ENCODE measurements at places on chromosomes 5 and 9.

DNA sequence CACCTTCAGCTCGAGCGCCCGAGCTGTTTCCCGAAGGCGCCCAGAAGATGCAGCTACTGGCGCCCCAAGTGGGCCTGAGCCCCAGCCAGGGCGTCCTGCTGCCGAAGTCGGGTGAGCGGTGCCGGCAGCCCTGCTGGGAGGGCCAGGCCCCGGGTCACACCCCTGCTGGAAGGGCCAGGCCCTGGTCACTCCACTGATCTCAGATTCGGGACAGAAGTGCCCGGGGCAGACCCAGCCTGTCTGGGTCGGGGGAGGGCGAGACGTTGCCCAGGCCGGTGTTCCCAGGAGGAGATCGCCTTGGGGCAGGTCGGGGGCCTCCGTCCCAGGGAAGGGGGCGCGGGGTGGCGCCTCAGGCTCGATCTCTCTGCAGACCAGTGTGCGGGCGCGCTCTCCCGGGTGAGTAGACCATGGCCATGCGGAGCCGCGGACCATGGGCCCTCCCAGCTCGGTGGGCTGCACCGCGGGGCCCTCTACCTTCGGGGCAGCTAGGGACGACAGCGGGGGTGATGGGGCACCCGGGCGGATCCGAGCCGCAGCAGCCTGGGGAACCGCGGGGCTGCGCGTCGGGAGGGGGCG is 2.3 kb downstream of the LCNL1 start:
- H3K4me3 ChIP-seq: no peak overlapping the region
- H3K27ac ChIP-seq: no peak overlapping the region
- H3K27me3 ChIP-seq: peaks cover 67% of the 10 kb centered on the region
- peaks cover 5% of the 10 kb centered on the region for H3K36me3 ChIP-seq
- ATAC-seq: peak; percentile 5

DNA sequence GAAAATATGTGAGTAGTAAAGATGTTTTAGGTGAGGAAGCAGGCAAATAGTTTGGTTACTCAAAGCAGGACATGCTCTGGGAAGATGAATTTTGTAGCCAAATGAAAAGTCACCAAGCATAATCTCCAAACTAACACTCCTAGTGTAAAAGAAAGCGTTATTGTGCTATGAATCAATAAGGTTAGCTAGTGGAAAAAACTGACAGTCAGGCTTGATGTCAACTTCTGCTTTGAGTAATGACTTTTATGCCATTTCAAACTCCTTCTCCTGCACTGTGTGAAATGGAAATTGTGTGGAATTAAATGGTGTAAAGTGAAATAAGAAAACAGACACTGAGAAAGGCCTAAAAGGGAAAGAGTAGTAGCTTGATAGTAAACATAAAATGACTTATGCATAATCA is 637.2 kb upstream of the DMAC1 start:
- no peaks in the 10 kb centered on the region for H3K4me1 ChIP-seq
- H3K4me3 ChIP-seq: no peak overlapping the region
- no peaks in the 10 kb centered on the region for H3K27me3 ChIP-seq
- peak; percentile 31 for ATAC-seq
- H3K27ac ChIP-seq: no peak overlapping the region
- no peaks in the 10 kb centered on the region for H3K36me3 ChIP-seq

- no peak overlapping the region for H3K27ac ChIP-seq
- ATAC-seq: no peak
- H3K4me1 ChIP-seq: peaks cover 39% of the 10 kb centered on the region
- no peak overlapping the region for H3K4me3 ChIP-seq
- peaks cover 54% of the 10 kb centered on the region for H3K36me3 ChIP-seq
These were observed 24.2 kb downstream of the ZBTB43 start for GRCh38 chr9:126829035-126829434.

DNA sequence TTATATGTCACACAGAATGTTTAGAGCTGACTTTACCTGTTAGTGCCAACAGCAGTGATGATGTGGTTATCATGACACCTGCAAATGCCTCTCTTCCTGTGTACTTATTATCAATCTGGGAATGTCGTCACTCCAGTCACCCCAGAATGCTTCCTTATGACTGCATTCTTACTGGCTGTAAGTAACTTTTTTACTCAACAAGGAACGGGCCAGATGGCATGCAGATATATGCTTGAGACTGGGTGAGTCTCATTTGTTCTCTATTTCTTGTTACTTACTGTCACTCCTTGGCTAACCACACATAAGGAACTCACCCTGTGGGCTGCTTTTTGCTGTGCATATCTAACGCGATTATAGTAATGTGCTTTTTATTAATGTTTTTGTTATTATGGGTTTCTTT is 385.5 kb upstream of the MEF2C start:
- H3K4me1 ChIP-seq: peaks cover 61% of the 10 kb centered on the region
- no peaks in the 10 kb centered on the region for H3K27me3 ChIP-seq
- no peaks in the 10 kb centered on the region for H3K36me3 ChIP-seq
- ATAC-seq: peak; percentile 49
- H3K4me3 ChIP-seq: peak overlapping the region; percentile 5

DNA sequence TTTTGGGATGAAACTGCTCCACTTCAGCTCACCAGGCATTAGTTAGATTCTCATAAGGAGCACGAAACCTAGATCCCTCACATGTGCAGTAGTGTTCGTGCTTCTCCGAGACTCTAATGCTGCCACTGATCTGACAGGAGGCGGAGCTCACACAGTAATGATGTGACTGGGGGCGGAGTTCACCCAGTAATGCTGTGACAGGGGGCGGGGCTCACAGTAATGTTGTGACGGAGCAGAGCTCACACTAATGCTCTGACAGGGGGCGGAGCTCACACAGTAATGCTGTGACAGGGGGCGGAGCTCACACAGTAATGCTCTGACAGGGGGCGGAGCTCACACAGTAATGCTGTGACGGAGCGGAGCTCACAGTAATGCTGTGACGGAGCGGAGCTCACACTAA is 27.1 kb upstream of the LRRC14B start:
- no peak for ATAC-seq
- H3K4me3 ChIP-seq: no peak overlapping the region
- H3K27ac ChIP-seq: no peak overlapping the region
- no peaks in the 10 kb centered on the region for H3K36me3 ChIP-seq
- H3K27me3 ChIP-seq: peaks cover 22% of the 10 kb centered on the region

DNA sequence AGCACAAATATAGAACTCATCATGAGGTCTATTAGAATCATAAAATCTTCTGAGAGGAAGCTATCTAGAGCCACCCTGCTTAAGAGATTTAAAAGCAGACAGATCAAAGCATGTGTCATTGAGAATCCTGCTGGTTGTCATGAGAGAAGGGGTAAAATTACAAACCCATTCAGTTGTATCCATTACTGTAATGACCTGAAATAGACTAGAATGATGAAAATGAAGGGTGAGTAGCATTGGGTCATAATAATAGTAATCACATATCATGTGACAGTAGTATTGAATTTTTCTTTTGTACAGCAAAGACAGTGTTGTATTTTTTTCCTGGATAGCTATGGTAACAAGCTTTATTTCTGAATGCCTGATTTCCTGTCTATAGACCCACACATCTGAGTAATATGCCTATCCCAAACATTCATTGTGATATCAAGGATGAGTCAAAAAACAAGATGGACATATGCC is 149.0 kb downstream of the PDE4D start:
- no peak overlapping the region for H3K4me3 ChIP-seq
- peaks cover 15% of the 10 kb centered on the region for H3K4me1 ChIP-seq
- ATAC-seq: no peak
- no peak overlapping the region for H3K27ac ChIP-seq
- H3K27me3 ChIP-seq: no peaks in the 10 kb centered on the region
- no peaks in the 10 kb centered on the region for H3K36me3 ChIP-seq

GRCh38 chr5:33733225-33733624 is 158.6 kb downstream of the ADAMTS12 start:
- H3K36me3 ChIP-seq: no peaks in the 10 kb centered on the region
- H3K4me1 ChIP-seq: no peaks in the 10 kb centered on the region
- H3K27me3 ChIP-seq: peaks cover 19% of the 10 kb centered on the region
- H3K4me3 ChIP-seq: no peak overlapping the region
- ATAC-seq: no peak
- no peak overlapping the region for H3K27ac ChIP-seq

- no peaks in the 10 kb centered on the region for H3K36me3 ChIP-seq
- no peak overlapping the region for H3K27ac ChIP-seq
- H3K27me3 ChIP-seq: no peaks in the 10 kb centered on the region
These were observed 207.3 kb downstream of the ARHGAP26 start for GRCh38 chr5:142977363-142978051.

DNA sequence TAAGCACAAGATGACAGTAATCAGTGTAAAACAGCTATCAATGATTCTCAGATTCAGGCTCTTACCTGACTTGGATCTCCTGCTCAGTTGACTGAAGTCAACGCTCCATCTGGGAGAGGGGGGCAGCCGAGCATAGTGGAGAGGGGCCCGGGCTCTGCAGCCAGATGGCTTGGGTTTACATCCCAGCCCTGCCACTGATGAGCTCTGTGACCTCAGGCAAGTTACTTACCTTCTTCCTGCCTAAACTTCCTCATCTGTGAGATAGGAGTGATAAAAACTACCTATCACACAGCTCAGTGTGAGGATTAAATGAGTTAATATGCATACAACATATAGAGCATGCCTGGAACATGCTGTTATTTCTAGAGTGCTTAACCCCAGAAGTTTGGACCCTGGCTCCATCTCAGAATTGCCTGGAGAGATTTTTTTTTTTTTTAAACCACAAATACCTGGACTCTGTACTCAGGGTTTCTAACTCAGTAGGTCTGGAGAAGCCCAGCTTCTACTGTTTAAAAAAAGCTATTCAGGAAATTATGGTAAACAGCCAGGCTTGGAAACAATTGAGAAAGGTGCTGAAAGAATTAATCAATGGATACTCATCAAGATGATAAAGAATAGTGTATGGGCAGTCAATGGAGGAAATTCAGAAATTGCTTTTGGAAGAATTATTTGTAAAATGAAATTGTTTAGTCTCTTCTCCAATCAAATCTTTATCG is 72.2 kb downstream of the ANKRD55 start:
- no peaks in the 10 kb centered on the region for H3K36me3 ChIP-seq
- no peak overlapping the region for H3K4me3 ChIP-seq
- H3K4me1 ChIP-seq: peaks cover 17% of the 10 kb centered on the region
- H3K27ac ChIP-seq: no peak overlapping the region
- peaks cover 29% of the 10 kb centered on the region for H3K27me3 ChIP-seq

DNA sequence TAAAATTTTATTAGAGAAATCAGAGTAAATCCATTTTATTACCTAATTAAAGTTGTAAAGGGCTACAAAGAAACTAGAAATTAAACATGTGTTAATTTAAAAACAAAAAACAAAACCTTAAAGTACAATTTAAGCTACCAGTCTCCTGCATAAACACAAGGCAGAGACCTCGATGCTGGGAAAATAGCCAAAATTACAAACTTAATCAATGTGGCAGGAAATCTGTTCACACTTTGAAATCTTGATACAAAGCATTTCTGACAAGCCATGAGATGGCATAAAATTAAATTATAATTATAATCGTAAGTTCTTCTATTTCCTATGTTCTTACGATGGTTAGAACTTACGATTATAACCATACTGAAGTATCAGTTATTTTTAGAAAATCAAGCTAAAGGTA is 158.0 kb upstream of the FREM1 start:
- H3K4me3 ChIP-seq: no peak overlapping the region
- no peak overlapping the region for H3K27ac ChIP-seq
- no peaks in the 10 kb centered on the region for H3K27me3 ChIP-seq

DNA sequence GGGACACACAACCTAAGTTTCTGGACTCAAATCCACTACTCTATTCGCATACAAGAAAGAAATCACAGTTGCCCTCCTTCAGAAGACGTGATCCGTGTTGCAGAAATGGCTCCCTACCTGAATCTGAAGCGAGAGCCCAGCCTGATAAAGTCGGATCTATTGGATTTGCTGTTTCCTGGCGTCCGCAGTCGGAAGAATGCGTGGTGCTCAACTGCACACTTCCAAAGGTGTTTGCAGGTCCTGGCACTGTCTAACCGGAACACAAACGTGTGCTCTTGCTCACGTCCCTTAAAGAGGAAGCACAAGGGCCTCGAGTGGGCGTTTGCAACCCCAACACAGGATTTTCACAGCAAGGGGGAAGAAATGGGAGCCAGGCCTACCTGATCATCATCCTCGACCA is 65.5 kb downstream of the EPB41L4B start:
- H3K4me3 ChIP-seq: no peak overlapping the region
- ATAC-seq: no peak
- H3K36me3 ChIP-seq: no peaks in the 10 kb centered on the region
- no peaks in the 10 kb centered on the region for H3K27me3 ChIP-seq
- H3K4me1 ChIP-seq: no peaks in the 10 kb centered on the region

GRCh38 chr9:34291023-34291422 is 38.0 kb downstream of the KIF24 start:
- H3K27me3 ChIP-seq: no peaks in the 10 kb centered on the region
- H3K4me3 ChIP-seq: no peak overlapping the region
- H3K27ac ChIP-seq: no peak overlapping the region
- no peak for ATAC-seq
- H3K36me3 ChIP-seq: no peaks in the 10 kb centered on the region
- H3K4me1 ChIP-seq: no peaks in the 10 kb centered on the region

DNA sequence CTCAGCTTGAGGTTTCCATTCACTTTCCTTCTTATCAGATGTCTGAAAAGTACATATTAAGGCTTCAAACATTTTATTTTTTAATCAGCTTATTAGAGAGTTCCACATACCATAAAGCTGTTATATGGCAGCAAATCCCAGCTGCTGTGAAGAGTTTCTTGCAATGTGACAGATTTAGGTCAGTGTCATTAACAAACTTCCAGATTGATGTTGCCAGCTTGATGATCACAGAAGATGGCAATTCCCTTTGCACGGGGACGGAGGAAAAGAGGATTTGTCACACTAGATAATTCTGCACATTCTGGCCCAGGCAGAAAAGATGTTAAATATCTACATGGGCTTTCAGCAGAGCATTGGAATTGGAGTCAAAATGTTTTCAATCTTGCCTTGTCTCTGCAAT is 215.8 kb downstream of the BRINP1 start:
- H3K27ac ChIP-seq: no peak overlapping the region
- no peak overlapping the region for H3K4me3 ChIP-seq
- H3K4me1 ChIP-seq: no peaks in the 10 kb centered on the region
- ATAC-seq: no peak
- H3K36me3 ChIP-seq: no peaks in the 10 kb centered on the region

- H3K36me3 ChIP-seq: no peaks in the 10 kb centered on the region
- no peak for ATAC-seq
- no peak overlapping the region for H3K4me3 ChIP-seq
- H3K27me3 ChIP-seq: no peaks in the 10 kb centered on the region
- H3K4me1 ChIP-seq: peaks cover 18% of the 10 kb centered on the region
These were observed 133.7 kb upstream of the EPB41L4A start for GRCh38 chr5:112552791-112553190.

GRCh38 chr9:93110311-93110855 is 14.4 kb downstream of the CARD19 start:
- peaks cover 33% of the 10 kb centered on the region for H3K36me3 ChIP-seq
- H3K27ac ChIP-seq: peak overlapping the region; percentile 64
- no peak overlapping the region for H3K4me3 ChIP-seq
- peaks cover 72% of the 10 kb centered on the region for H3K4me1 ChIP-seq
- ATAC-seq: no peak

GRCh38 chr5:154147666-154148065 is 42.9 kb upstream of the GALNT10 start:
- no peaks in the 10 kb centered on the region for H3K36me3 ChIP-seq
- peaks cover 47% of the 10 kb centered on the region for H3K27me3 ChIP-seq
- no peak overlapping the region for H3K4me3 ChIP-seq
